ENCODE measurements at places on chromosomes 6 and 20.

GRCh38 chr6:129903082-129903481, 42.0 kb upstream of the TMEM244 start:
- DNase-seq: no peak

- DNase-seq: no peak
Measured at GRCh38 chr6:134000443-134000842, 47.4 kb downstream of the TBPL1 start.

DNA sequence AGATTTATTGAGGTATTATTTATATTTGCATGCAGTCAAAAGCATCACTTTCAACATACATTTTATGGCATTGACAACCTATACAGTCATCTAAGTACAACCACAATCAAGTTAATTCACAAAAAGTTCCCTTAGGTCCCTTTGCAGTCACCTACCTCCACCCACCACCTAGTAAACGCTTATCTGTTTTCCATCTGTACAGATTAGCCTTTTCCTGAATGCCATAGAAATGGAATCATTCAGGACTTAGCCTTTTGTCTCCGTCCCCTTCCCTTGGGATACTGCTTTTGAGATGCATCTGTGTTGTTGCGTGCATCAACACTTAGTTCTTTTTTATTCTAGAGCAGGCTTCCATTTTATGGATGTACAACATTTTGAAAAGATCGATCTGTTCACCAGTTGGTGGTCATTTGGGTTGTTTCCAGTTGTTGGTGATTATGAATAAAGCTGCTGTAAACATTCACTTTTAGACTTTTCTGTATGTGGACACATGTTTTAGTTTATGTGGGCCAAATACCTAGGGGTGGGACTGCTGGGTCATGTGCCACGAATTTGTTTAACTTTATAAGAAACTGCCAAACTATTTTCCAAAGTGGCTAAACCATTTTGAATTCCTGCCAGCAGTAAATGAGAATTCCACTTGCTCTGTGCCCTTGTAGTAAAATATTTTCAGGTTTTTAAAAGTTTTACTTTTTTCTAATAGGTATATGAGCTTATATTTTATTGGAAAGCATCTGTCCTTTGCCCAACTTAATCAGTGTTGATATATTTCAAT, 17.6 kb upstream of the IFNGR1 start:
- no peak for DNase-seq

DNA sequence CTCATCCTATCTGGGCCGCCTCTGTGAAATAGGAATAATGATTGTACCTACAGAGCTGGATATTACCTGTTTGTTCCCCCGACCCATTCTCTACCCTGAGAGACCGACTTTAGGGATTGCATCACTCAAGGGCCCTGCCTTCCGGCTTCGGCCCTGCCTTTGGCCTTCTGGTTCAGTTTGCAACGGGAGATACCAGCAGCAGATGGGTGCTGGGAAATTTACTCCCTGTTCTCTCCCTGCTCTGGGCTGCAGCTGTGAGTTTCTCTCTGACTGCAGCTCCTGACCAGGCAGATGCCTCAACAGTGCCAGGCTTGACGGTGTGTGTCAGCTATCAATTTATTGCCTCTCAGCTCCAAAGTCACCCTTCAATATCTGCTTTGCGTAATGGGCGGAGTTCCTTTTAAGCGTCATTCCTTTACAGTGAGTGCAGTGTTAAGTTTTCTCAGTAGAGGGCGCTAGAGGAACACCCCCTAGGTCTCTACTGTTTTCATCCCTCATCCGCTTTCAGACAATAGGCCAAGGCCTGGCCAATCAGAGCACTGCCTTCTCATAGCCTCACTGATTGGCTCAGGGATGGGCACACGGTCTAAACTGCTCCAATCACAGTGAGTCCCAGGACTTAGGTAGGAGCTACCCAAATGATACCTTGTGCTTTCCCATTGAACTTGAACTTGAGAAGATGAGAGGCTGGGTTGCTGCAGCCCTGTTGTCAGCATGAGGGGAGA, 30.0 kb downstream of the KCNG1 start:
- peak; percentile 64 for DNase-seq

DNA sequence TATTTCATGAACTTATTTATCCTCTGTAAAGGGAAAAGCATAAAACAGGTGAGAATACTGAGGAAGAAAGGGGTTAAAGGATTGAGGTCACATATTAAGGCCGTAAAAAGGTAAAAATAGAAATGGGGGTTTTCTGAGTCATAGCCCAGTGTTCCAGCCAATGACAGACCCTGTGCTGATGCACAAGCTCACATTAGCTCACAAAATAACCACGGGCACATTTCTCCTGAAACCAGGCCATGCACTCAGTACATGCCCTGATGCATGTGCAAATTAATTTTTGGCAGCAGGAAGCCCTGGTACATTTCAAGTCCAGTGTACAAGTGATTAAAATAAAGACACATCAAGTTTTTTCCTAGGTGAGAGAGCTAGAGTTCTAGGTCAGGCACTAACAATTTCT, 194.4 kb downstream of the TMEM200A start:
- no peak for DNase-seq

GRCh38 chr6:151763938-151764680, 43.4 kb upstream of the ESR1 start:
- no peak for DNase-seq

DNA sequence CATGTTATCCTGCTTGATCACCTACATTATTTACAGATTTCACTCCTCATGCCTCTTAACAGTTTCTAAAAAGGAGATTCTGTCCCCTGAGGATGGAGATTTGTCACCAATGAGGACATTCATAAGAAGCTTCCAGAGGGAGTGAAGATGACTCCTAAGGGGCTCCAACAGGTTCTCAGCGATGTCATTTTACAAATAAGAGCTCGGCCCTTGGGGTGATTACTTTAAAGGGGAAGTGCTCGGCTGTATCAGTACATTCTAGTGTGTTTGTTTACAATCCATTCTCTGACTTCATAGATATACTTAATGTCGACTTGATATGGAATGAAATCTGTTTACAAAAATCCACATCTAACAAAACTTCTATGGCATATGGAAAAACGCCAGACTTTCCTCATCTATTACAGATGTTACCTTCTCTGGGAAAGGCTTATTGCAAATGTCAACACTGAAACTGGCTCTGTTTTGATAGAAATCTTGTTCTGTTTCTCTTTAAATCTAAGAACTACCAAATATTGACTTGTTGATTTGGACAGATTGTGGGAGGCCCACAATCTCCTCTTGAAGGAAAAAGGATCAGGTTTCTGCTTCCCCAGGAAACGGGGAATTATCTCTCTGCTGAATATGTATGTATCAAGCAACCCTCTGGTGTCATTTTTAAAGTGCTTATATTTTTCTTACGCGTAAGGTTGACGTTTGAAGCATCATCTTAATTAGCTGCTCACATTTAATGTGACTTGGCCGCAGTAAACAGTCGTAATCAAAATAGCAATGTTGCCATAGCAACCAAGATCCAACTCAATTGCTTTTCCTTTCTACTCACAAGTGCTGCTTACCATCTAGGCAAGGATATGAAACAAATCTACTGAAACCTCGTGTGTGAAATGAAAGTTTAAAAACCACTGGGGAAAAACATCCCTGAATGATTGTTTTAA, 95.7 kb downstream of the SHLD1 start:
- no peak for DNase-seq

- DNase-seq: no peak
Measured at GRCh38 chr6:150928882-150929281, 63.4 kb downstream of the MTHFD1L start.

GRCh38 chr6:21846541-21847451, 253.2 kb downstream of the SOX4 start:
- no peak for DNase-seq

GRCh38 chr6:138349891-138350290, 27.8 kb upstream of the SMIM28 start:
- DNase-seq: no peak

GRCh38 chr6:26157251-26158075, 70.2 kb downstream of the HFE start:
- DNase-seq: peak; percentile 98

- peak; percentile 73 for DNase-seq
Measured at GRCh38 chr6:2952557-2953095, 18.7 kb downstream of the SERPINB6 start.

DNA sequence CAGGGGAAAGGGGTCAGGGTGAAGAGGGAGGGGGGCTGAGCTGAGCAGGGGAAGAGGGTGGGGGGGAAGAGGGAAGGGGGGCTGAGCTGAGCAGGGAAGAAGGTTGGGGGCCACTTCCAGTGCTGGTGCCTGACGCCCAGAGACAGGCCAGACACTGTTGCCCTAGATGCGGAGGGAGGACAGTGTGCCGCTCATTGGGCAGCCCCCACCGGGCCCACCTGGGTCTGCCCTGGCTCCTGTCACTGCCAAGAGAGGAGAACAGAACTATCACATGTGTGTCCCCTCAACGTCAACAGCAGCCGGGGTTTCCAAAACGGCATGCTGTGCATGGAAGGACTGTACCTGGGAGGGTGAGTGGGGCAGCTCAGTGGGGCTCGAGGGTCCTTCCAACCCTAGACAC, 342.1 kb downstream of the CDH4 start:
- no peak for DNase-seq

DNA sequence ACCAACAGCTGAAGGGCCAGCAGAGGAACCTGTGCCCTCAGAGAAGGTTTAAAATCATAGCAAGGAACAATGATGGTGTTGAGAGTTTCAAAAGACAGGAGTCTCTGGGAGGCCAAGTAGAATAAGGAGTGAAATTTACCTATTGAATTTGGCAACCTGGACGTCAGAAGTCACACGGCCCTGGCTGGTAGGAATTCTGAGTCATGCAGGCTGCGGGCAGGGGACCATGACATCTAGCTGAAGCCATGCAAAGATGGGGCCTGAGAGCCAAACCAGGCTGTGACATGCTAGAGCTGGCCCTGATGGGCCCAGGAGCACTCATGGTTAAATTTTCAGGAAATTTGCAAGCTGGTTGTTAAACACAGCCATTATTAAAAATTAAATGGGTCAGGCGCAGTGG, 64.0 kb upstream of the SNX9 start:
- DNase-seq: no peak

- DNase-seq: no peak
Measured at GRCh38 chr6:39886871-39887270, 47.4 kb downstream of the MOCS1 start.

GRCh38 chr6:28589234-28589956, 63.7 kb downstream of the GPX5 start:
- no peak for DNase-seq

- no peak for DNase-seq
Measured at GRCh38 chr20:50056951-50057713, 55.8 kb downstream of the UBE2V1 start.

Measured in hematopoietic multipotent progenitor cell treated with erythropoietin and hydrocortisone succinate and interleukin-3 and kit ligand, for 15 days (in vitro differentiated cells).